ENCODE measurements at places on chromosomes 11 and 22. TPM values are rescaled to one million over a fixed set of nuclear protein-coding genes. Genes with fewer than 3 reads are reported as not detected.

GRCh38 chr22:39097098-39098020 is at the start of gene APOBEC3H:
Gene APOBEC3H (plus strand): TSS chr22:39097244. CDS start chr22:39100279, 3,035 bp downstream.
- DNase-seq = peak; percentile 35

GRCh38 chr11:20374741-20375300 is 11.3 kb downstream of the HTATIP2 start:
- DNase-seq = no peak

The FAM181B gene
- 0.91 TPM for total RNA-seq

DNA sequence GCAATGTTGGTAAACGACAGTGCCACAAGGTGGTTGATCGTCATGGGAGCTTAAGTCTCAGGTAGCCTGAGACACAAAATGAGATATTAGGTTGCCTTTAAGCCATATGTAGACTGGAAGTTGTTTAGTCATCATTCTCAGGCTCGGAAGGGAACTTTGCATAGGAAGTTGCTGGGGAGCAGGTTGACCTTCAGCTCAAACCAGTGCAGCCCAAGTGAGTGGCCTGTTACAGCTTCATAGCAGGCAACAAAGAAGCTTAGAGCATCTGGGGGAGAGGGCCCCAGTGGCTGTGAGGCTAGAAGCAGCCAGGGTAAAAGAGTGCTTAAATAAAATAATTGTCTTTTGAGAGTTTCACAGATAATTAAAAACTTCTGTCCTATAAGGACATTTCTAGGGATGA is 404.0 kb downstream of the GUCY1A2 start:
- no peak for DNase-seq

DNA sequence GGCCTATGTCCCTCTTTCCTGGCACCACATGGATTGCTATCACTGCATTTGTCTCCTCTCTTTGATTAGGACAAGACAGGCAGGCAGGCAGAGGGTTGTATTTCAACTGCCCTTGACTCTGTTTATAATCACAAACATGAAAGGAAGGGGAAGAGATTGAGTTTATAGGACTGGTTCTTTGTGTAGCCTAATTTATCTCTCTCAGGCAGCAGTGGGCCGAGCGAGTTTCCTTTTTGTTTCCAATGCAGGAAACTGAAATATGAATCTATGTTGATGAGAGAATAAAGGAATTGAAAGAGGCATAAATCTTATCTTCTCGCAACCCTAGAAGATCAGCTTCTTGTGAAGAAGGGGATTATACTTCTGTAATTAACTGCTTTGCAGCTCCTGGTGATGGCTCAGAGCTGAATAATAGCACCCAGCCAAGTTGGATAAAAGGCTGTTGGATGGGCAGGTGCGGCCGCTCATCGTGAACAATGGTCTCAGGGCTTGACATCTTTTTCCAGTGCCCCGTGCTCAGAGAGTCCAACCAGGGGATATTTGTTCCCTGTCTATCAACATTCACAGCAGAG is 80.6 kb upstream of the SYT13 start:
- no peak for DNase-seq
